ENCODE measurements at places on chromosomes 11 and 22.

GRCh38 chr11:69436041-69436982 lies 45.2 kb upstream of the LINC01488 start:
- DNase-seq = no peak

GRCh38 chr22:46019351-46019750 lies 42.4 kb upstream of the WNT7B start:
- no peak for DNase-seq

DNA sequence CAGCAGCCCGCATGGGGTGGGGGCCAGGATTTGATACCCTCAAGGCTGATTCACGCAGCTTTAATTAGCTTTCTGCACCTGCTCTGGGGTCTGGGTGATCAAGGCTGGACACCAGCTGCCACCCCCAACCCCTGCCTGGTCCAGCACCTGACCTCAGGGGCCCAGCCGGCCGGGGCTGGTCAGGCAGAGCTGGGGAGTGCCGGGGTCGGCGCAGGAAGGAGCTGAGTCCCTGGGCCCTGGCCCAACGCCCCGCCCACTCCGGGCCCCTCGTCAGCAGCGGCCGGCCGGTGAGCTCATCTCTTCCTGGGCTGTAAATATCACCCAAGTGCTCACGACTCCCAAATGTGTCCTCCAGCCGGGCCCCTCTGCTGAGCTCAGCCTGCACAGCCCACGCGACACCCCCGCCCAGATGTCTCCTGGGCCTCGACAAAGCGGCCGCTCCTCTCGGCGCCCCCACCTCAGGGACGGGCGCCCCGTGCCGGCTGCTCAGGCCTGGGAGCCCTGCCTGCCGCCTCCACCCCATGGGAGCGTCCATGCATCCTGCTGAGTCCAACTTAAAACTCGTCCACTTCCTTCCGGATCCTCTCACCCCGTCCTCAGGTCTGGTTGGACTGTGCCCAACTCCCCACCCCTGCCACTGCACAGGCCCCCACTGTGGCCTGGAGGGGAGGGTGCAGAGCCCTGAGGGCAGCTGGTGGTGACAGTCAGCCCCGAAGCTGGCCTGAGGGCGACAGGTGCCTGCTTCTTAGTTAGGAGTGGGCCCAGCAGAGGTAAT lies 29.0 kb downstream of the RTN4R start:
- DNase-seq = no peak

GRCh38 chr11:126523441-126524205 lies 168.1 kb downstream of the ST3GAL4 start:
- DNase-seq = no peak

DNA sequence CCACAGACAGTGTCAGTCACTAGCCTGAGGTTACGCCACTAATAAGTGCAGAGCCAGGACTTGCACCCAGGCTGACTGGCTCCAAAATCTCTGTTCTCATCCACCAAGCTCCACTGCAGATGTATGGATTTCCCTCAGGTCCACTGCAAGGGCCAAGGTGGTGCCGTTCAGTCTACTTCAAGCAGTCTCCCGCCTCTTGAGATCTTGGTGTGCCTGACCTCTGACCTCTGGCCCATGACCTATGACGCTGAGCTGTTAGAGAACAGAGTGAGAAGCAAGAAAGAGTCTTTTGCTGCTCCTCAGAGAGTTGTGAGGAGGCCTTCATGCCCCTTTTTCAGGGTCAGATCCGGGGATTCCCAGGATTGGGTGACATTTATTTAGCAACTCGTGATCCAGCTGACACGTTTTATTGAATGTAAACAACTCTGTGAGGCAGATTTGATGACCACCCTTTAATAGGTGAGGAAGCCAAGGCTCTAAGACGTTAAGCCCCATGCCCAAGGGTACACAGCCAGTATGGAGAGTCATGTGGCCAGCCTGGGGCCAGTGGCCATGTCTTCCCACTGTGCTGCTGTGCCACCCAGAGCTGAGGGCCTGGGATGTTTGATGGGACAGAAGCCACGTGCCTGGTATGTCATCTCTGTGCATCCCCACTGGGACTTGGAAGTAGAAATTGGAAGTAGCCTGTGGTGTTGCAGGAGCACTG lies 25.2 kb downstream of the DCPS start:
- no peak for DNase-seq

DNA sequence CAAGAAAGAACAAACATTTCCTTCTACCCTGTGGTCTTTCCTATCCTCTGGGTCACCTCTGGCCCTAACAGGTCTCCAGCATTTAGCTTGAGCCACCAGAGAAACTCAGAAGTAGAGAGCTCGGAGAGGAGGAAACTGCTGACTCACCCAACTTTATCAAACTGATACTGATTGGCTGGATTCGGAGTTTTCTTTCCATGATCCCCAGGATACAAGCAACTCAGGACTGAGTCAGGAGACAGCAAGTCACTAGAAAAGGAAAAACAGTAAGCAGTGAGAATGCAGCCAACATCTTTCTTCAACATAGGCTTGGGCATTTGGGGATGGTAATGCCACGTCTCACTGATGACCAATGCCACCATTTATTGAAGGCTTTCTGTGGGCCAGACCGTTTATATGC lies 32.7 kb downstream of the THOC5 start:
- no peak for DNase-seq

GRCh38 chr11:118996926-118997626 lies 862 bp upstream of the CENATAC start:
- peak; percentile 15 for DNase-seq

DNA sequence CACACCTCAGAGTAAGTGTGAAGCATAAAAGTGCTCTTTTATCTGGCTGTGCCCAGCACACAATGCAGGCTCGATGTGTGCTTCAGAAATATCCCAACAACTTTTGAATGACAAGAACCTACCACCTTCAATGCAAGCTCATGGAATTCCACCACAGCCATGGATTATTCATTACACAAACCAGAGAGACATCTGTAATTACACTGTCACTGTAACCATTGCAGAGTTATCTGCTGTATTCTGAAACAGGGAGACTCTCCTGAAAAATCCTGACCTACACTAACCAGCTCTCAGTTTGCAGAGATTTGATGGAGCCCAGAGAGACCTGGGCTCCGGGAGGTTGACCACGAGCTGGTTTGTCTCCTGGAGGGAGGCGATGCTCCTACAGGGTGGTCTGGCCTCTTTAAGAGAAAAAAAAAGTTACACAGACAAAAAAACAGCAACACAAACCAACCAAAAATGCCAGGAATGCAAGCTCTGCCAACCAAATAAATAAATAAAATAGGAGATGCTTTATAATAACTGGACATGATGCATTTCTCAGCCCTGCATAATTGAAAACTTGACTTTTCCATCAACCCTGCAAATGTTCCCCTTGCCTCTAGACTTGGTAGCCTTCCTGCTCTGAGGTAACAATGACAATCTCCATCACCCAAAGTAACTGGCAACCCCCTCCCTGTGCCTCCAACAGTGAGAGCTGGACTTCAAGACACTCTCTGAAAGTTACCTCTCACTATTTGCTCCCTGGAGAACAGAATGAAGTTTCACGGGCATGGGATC lies 69.7 kb downstream of the ETS1 start:
- DNase-seq = no peak

DNA sequence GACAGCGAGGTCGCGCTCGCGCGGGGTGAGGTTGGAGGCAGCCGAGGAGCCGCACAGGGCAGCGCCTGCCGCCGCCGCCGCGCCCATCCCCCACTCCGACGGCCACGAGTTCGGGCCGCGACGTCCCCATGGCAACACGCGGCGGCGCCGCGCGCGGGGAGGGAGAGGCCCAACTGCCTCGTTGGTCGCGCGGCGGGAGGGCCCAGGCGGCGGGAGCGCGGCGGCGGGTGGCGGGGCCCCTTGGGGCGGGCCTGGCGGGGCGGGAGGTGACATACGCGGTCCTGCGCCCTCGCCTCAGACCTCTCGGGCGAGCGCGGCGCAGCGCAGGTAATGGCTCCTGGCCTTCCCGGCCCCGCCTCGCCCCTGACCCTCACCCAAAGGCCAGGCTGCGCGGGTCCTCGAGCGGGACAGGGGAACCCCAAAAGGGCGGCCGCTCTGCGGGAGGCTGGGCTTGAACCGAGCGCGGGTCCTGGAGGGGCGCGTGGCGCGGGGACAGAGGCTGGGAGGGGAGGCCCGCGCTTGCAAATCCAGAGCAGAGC lies at the start of gene DEUP1:
Gene DEUP1 (plus strand): TSS at position 297 of the 539 bp plus-strand sequence. CDS start 1,518 bp downstream, outside the sequence.
- DNase-seq = no peak

- no peak for DNase-seq
Measured at GRCh38 chr11:116233561-116233960, 539.2 kb downstream of the BUD13 start.

- DNase-seq = no peak
Measured at GRCh38 chr11:63747011-63747410, 21.6 kb downstream of the ZFTA start.

DNA sequence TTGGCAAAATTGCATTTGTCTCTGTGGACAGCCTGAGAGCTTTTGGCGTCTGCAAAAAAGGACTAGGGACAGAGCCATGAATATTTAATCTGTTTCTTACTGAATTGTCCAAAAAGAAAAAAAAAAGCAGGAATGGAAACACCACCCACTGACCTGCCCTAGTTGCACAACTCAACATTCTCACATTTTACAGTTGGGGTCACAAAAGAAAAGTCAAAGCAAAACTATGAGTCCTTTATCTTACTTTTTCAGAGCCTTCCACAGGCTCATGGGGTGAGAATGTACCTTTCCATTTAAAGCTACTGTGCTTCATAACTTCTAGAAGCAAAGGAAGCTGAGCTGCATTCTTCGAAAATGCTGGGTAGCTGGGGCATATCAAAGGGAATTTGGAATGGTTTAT lies 225.7 kb downstream of the FAM76B start:
- no peak for DNase-seq

GRCh38 chr11:124861670-124862069 lies 3.6 kb upstream of the ROBO3 start:
- DNase-seq = no peak

DNA sequence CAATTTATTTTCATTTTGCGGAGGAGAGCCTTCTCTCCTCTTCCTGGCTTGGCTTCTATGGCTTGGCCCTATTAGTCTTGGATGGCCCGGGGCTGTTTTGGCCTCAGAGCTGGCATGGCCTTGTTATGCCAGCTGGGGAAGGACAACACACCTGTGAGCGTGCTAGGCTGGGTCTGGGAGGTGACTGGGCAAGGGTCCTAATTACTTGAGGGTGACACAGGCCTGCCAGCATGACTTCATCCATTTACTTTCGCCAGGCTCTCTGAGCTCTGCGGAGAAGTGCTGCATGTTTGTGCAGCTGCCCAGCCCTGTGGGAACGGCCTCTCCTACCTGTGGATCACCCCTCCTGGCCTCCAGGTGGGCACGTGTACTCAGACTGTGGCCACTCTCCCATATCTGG lies 153.6 kb downstream of the SNX19 start:
- no peak for DNase-seq

DNA sequence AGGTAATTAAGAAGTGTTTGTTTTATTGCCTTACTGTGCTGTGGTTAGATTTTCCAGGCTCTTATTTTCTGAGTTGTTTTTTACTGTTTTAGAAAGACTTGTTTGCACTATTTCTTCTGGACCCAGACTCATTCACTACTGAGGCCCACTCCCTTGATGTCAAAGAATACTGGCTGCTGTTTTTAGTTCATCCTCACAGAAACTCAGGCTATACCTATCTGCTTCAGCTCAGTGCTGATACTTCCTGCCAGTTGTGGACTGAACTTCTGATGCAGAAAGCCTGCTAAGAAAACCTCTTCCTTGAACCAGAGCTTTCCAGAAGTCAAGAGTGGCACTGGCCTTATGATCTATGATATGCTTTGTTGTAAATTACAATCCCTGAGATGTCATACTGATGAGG lies 15.9 kb upstream of the PIK3IP1 start:
- no peak for DNase-seq

DNA sequence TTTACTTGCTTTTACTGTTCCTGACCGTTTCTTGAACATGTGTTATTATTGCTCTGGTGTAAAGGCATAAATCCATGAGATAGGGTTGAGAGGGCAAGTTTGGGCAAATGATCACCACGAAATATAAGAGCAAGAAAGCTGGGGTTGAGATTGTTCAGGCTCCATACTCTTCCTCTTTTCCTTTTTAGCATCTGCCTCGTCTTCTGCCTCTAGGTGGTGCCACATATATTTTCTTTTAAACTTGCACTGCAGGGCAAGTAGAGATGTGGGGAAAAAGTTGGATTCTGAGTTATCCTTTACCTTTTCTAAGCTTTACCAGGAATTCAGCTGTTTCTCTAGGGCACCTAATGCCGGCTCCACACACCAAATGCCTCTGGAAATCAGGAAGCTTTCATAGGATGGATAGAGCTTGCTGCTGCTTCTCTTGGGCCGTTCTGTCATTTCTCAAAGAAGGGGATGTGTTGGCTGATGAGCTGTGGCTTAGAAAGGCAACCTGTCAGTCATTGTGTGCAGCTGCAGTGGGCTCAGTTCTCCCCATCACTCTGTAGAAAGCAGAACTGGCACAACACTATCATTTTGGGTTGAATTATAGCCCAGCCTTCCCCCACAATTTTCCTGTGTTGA lies 98.2 kb downstream of the LDLRAD3 start:
- DNase-seq = no peak

DNA sequence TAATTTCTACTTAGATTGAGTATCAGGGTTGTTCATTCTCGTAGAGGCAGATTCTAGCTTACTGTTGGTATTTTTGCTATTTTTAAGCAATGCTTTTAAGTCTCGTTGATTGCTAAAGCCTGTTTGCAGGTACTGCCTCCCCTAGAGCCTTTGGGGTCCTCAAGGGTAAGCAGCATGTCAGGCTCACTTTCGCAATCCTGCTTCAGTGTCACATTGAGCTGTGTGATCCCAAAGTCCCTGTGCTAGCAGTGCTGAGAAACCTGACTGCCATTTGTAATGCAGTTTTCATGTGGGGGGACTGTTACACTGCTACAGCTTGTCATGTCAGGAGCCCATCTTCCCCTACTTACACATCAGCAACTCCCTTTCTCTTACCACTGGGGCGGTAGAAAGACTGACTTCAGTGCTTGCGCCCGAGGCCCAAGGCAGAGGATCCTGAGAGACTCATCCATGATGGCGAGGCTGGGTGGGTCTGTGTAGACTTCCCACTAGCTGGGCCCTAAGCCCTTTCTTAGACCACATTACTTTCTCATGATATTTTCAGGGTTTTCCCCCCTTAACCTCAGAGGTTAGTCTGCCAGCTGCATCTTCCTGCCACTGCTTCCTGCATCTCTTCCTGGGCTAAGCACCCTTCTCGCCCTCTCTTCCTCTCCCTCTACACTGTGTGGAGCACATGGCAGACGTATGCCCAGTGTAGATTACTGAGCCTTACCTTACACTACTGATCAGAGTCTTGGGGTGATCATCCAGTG lies 40.8 kb upstream of the ST14 start:
- DNase-seq = no peak

DNA sequence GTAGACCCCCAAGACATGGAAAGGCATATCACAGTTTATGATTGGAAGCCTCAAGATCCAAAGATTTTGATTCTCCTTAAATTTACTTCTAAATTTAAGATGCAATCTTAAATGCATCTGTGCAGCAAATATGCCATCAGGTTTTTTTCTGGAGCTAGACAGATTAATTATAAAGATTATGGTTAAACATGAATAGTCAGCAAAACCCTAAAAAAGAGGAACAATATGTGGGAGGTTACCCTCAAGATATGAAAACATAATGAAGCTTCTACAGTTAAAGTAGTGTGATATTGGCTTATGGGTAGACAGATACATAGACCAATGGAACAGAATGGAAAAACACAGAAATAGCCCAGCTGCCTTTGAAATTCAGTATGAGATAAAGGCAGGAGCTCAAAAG lies 31.7 kb downstream of the OR8B12 start:
- no peak for DNase-seq

All from central memory CD8-positive, alpha-beta T cell (primary cell).